GM12878 (cell line): ENCODE measurements at places on chromosomes 4 and X. TPM values are rescaled to one million over a fixed set of nuclear protein-coding genes. Genes with fewer than 3 reads are reported as not detected.

CNGA1 gene
- 4.8 and 5.1 TPM in 2 replicates for total RNA-seq

SLC7A11 gene
- total RNA-seq: 3.6 and 4.0 TPM in 2 replicates

SPATA4 gene
- total RNA-seq: not detected in 2 replicates

SHOX gene
- not detected in 2 replicates for total RNA-seq

HOPX gene
- total RNA-seq: 0.38 and 0.58 TPM in 2 replicates

PCSK1N gene
- not detected in 2 replicates for total RNA-seq

- no peak for DNase-seq
Measured at GRCh38 chr4:77009511-77010115, 60.1 kb downstream of the SEPTIN11 start.

GRCh38 chr4:109156356-109156755 is 146.1 kb downstream of the COL25A1 start:
- no peak for DNase-seq

DNA sequence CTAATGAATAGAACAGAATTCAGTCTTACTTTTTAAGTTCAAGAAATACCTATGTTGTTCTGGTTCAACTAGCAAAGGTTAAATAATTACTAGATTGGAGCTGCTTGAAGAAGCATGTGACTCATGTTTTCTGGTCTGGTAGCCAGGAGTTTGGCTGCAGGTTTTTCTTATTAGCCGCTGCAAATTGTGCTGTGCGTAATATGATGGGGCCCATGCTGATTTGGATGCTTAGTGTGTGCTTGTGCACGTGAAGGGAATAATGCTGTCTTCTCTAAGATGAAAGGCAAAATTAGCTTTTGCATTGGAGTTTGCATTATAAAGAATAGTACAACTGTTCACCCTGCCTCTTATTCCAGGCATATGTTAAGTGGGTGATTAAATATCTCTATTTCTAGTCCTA is 219.6 kb downstream of the SNCA start:
- no peak for DNase-seq

- no peak for DNase-seq
Measured at GRCh38 chrX:102651242-102652011, at the start of gene GPRASP1. GPRASP1 (plus strand) TSS chrX:102651483; CDS start chrX:102653914, 2,431 bp downstream.

DNA sequence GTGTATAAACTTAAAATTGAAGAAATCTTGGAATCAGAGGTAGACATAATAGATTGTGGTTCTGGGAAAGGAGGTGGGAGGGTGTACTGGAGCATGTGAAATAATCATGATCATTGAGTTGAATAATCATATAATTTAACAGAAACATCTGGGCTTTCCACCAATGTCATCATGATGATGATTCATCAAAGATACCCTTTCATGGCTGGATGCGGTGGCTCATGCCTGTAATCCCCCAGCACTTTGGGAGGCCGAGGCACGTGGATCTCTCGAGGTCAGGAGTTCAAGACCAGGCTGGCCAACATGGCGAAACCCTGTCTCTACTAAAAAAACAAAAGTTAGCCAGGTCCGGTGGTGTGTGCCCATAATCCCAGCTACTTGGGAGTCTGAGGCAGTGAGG is 6.7 kb upstream of the RUFY3 start:
- DNase-seq: no peak

- no peak for DNase-seq
Measured at GRCh38 chr4:124804584-124804983, 92.1 kb upstream of the ANKRD50 start.

GRCh38 chr4:156237231-156237630 is 283.6 kb upstream of the CTSO start:
- DNase-seq: no peak
